ENCODE measurements at places on chromosomes 5 and 9.

DNA sequence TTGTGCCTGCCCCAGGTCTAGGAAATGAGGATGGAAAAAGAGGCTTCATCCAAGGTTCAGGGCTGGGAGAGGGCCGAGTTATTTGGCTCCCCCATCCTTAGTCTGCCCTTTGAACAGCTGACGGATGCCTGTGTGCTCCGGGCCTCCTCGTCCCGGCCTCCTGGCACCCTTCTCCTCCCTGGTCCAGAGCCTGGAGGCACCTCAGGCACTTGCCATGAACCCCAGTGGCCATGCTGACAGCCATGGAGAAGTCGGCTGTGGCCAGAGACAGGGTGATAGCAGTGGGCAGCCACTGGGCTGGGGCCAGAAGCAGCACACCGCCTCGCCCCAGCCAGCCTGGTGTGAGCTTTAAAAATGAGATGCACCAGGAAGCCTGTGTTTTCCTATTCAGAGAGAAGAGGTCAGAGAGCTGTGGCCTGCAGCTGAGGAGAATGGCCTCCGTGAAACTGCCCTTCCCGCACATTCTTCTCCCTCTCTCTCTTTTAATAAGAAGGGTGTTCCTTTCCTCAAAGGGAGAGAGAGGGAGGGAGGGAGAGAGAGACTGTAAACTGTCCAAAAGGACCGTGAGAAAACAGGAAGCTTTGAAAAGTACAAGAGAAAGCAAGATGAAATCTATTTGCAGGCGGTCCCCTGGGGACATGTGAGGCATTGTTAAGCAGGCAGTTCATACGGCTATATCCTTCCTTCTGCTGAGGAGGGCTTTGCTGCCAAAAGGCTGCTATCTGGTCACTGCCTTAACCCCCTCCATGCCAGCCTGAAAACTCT is 55.3 kb downstream of the ZNF366 start:
- no peak for DNase-seq

DNA sequence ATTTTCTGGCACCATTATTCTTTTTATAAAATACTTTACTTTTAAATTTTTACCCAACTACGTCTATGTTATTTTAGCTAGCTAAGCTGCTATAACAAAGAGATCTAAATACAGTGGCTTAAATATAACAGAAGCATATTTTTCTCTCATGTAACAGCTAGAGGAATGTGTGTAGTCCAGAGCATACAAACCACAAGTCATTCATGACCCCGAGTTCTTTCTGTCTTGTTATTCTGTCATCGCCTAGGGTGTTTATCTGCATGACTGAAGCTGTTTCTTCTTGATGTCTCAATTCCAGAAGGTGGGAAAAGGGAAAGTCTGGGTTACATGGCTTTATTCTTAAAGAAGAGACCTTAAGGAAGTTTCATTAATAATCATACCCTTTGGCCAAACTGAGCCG is 136.9 kb upstream of the RFX3 start:
- no peak for DNase-seq

GRCh38 chr5:25334350-25334749 is 689.6 kb upstream of the CDH10 start:
- DNase-seq, result no peak

DNA sequence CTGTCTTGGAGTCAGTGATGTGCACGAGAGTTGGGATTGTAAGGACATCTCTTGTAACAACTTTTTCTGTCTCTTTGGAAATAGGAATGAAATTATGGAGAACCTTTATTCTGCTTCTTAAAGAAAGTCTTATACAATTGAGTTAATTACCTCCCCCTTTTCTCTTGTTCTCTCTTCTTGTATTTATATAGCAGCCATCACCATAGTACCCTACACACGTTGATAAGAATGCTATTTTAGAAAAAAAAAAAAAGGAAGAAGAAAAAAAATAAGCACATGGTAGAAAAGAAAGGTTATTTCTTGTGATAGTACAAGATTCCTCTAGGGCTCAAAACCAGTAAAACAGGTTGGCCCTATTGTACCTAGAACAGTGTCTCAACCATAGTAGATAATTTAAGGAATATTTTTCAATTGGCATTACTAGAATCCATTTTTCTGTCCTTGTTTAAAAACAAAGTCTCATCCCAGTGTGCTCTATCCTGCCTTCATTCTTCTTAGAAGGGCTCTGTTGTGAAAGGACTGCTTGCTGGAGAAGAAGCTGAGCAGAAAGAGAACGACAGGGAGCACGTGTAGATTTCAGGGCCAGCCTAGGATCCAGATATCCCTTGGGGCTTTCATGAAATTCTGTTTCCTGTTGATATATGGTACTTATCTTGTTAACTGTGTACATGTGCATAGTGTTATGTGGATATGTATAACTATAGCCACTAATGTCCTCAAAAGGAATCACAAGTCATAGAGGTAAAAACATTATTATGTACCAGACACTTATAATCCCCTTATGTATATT is 392.3 kb upstream of the MEF2C start:
- peak; percentile 63 for DNase-seq

DNA sequence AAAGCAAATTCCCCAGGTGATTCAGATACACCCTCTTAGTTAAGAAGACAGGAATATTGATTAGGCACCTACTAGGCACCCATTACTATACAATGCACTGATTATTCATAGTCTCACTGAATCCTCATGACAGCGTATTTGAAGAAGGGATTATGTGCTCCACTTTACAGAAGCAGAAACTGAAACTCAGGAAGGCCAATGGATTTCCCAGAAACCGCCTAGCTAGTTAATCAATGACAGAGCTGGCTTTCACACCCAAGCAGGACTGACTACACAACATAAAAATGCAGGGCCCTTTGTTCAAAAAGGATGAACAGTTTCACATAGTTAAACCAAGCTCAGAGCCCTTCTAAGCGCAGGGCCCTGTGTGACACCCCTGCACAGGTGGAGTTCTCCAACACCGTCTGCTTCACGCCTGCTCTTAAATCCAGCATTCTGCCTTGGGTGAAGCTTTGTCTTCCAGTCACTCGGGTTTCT is 117.3 kb downstream of the TTLL11 start:
- no peak for DNase-seq

- peak; percentile 87 for DNase-seq
Measured at GRCh38 chr9:6680797-6681146, 35.2 kb upstream of the GLDC start.

- no peak for DNase-seq
Measured at GRCh38 chr9:89481538-89481915, 16.4 kb downstream of the SEMA4D start.

DNA sequence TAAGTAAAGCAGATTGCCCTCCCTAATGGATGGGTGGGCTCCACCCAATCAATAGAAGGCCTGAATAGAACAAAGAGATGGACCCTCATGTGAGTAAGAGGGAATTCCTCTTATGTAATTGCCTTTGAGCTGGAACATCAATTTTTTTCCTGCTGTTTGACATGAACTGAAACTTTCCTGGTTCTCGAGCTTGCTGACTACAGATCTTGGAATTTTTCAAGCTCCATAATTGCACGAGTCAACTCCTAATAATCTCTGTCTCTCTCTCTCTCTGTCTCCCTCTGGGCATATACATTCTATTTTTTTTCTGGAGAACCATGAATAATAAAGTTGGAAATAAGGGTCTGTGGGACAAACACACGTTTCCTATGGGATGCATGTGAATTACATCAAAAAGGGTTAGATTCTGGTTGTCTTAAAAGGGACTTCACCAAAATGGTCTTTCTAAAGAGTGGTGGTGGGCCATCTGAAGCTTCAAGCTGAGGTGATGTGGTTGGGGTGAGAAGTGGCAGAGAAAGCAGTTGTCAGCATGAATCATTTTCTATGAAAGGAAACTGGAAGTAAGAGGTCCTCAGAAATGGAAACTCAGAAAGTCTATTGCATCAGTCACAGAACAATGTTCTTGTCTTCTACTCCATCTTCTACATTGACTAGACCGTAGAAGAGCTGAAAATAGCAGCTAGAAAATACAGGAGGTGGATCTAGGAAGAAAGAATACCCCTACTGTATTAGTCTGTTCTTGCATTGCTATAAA is 47.0 kb upstream of the HOMER1 start:
- no peak for DNase-seq
